MV-4-11 (cell line): ENCODE measurements at places on chromosomes 12 and 14.

DNA sequence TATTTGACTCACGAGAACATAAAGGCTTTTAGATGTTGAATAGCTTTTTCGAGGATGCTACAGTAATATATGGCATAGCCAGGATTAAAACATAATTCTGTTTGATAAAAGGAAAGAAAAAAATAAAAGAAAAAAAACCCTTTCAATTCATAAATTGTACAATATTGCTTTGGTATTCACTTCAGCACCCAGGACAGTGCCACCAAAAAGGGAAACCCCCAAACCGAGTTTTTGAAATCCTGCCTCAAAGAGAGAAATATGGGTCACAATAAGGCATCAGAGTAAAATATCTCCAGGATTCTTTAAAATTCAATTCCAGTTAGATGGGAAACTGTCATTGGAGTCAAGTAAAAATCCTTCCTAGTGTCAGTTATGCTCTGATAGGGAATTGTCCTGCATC, 551.2 kb upstream of the SEL1L start:
- no peak for DNase-seq

- peak; percentile 54 for DNase-seq
These were observed 19.6 kb upstream of the GALNT8 start for GRCh38 chr12:4700621-4701026.

DNA sequence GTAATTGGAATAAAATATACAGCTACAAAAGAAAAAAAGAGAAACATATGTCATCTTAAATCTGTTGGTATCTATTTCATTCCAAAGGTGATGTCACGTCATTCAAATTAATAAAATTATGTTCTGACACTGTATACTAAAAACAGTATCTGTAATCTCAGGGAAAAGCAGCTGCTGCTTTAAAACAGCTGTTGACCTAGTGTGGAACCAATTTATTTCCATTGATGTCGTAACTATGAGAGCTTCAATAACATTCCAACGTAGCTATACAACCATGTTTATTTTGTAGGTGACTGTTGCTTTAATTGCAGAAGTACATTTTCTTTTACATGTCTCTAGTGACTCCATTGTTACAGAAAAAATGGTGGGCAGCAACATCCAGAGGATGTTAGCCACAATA, 571.7 kb downstream of the RPS29 start:
- no peak for DNase-seq

DNA sequence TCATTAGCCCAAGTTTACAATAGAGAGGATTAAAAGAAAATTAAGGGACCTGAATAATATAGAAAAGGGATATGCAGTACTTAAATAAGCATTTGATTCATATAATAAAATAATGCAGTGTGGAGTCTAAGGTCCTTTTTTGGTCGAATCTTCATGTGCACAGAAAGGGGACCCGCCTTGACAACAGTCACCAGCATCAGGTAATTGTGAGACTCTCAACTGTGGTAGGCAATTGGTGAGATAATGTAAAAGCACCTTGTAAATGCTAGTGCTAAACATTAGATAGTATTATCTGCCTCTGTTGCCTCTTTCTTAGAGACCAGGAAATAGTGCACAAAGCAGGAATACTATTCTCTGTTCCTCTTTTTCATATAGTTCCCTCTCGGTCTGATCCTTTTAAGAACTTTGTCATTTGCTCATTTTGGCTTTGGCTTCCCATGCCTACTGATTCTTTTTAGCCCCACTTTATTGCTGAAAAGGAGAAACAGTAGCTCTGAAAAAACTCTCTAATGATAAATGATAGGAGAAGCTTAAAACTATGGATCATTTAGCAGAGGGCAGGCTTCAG, 17.5 kb downstream of the CHPT1 start:
- peak; percentile 52 for DNase-seq

DNA sequence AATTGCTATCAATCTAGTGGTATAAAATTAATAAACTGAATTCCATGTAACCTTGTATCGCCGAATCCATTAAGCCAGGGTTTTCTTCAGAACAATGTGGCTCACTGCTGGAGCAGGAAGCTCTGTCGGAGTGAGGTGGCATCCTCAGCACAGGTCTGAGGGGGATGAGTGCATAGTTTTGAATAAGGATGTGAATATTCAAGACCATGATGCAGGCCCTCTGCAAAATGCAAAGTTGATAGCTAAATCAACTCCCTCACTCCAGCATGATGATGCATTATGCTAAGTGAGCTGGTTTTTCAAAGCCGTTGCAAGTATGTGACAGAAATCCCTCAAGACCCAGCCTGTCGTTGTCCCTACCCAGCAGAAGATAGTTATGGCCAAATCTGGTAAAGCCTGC, 53.0 kb downstream of the TRIM9 start:
- no peak for DNase-seq

- DNase-seq = no peak
These were observed 48.7 kb upstream of the PLXNC1 start for GRCh38 chr12:94099632-94100031.

- no peak for DNase-seq
These were observed 25.9 kb upstream of the PRKD1 start for GRCh38 chr14:29953501-29953900.

- no peak for DNase-seq
These were observed 76.4 kb downstream of the BCL2L14 start for GRCh38 chr12:12147111-12147510.

GRCh38 chr12:19641235-19642080, 202.2 kb downstream of the AEBP2 start:
- no peak for DNase-seq

- DNase-seq = peak; percentile 19
These were observed 27.0 kb upstream of the EID3 start for GRCh38 chr12:104276273-104277131.

DNA sequence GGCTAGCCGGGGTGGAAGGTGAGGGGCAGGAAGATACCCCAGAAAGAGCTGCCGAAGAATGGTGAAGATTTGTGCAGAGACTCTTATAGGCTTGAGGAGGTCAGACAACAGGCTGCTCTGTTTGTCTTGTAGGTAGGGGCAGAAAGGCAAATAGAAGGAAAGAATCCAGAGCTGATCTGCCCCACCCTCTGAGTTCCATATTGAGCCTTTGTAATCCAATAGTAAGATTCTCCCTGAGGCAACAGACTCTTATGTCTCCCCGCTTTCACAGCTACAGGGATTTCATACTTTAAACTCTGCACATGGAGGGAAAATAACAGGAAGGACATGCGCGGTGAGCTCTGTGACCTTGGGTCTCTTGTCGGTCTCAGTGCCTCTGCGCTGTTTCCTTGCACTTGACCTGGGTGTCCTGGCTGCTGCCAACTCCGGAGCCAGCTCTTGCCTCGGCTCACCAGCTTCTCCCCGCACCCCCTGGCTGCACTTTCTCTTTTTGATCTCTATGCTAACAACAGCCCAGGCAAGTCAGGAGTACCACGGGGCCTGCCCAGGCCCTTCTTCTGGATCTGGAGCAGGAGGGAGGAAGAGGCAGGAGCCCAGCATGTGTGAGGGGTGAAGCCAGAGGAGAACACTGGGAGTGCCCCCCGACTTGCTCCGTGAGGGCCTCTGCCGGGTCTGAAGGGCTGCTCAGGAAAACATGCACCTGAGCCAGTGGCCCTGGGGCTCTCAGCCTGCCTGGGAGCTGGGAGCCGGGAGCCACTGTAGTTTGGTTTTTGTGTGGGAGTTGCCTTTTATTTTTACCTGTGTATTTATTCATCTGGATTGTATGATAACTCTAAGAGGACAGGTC, 75.8 kb downstream of the PPP1R36 start:
- no peak for DNase-seq

DNA sequence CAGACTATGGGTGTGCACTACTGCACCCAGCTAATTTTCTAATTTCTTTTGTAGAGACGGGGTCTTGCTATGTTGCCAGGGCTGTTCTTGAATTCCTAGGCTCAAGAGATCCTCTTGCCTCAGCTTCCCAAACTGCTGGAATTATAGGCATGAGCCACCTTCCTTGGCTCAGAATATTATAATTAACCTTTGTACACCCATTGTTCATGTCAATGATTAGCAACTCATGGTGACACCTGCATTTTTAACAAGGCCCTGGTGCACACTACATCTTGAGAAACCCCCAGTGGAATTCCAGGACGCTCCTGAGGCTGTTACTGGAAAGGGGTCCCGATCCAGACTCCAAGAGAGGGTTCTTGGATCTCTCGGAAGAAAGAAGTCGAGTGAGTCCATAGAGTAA, 28.3 kb upstream of the CCDC63 start:
- DNase-seq = no peak

DNA sequence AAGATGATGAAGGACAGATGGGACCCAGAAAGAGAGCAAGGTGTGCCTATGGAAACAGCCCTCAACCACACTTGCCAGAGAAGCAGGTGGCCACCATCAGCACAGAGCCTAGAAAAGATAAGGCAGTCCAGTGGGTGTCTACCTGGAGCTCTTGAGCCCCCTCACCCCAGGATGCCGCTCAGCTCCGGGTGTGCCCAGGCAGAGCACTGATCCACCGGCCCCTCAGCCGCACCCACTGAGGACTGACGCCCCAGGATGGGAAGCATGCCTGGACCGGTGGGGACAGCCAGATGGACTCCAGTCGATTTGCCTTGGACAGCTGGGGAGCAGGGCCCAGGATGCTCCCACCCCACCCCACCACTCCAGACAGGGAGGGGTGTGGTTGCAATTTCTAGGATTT, 15.1 kb upstream of the ZFP36L1 start:
- no peak for DNase-seq

DNA sequence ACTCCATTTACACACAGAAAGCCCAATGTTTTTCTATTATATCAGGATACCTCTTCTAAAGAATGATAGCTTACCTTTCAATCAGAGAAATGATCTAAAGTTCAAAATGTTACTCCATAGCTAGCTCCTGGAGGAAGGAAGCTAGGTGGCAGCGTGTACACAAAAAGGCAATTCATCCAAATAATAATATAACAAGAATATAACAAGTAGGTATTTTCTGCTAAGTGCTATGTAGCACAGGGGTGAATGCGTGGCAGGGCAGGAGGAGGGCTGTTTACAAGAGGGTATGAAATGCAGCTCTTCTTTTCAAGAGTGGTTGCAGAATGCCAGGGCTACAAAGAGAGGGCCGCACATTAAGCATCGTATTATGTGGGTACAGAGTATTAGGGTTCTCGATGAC, 663 bp upstream of the SNAPC1 start:
- DNase-seq = no peak

GRCh38 chr12:92619730-92620684, 82.8 kb upstream of the PLEKHG7 start:
- DNase-seq = peak; percentile 27

GRCh38 chr14:62670526-62670925, 374.7 kb downstream of the KCNH5 start:
- DNase-seq = no peak

DNA sequence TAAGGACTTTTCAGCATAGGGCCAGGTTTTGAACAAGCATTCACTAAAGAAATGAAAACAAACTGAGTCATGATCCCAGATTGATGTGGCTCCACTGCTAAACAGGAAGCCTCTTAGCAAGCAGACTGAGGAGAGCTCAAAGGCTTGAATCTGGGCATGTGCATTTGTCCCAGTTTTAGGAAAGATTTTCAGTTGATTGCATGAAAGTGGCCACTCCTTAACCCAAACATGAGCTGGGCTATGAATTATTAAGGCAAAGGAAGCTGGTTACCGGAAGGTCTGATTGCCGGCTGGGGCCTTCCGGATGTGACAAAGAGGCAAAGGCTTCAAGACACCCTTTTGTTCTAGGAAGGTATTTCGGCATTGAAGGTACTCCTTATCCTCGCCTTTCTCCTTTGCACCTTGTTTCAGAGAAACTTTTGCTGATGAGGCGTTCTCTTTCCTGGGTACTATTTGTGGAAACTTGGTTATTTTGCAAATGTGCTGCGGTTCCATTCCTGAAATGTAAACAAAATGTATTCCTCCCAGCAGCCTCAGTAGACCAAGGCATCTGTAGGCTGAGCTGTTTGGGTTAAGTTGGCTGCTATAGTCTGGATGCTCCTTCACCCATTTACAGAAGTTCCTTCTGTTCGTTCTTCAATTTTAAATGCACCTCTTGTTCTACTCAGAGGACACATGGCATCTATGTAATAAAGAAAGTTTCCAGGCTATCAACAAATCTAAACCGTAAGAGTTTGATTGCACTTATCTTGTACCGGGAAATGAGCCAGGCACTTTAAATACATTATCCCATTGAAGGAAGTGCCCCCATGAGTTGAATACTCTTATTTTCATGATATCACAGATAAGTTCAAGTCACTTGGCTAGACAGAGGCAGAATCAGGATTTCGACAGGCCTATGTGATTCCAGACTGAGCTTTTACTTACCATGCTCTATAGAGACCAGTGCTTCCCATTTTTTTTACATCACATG, 115.6 kb upstream of the METAP2 start:
- no peak for DNase-seq
